ENCODE measurements at places on chromosomes 16 and 17. TPM values are rescaled to one million over a fixed set of nuclear protein-coding genes. Genes with fewer than 3 reads are reported as not detected.

GRCh38 chr17:42055496-42055895 lies 5.1 kb upstream of the C17orf113 start:
- no peak for DNase-seq

DNA sequence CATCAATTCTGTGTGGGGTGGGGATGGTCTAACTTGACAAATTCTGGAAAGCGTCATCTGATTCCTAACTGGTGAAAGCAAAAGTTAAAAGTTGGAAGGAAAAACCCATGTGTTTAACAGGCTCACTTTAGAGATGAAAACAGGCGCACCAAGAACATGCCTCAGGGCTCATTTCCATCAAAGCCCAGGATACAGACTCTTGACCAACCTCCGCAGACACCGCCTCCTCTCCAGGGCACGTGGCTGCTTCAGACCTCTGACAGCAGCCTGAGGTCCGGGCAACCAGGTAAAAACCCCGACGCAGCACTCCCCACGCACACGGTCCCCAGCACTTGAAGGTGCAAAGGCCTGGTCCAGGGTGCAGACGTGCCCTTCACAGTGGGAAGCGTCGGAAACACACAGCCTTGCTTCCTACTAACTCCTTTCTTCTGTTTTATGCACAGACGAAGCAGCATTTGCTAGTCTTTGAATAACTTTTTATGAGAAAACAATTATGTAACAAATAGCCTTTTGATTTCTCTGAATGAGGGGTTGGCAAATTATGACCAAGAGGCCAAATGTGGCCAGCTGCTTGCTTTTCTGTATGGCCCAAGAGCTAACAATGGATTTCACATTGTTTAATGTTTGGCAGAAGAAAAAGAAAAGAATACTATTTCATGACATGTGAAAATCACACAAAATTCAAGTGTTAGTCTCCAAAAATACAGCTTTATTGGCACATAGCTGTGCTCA lies 44.2 kb upstream of the TRAP1 start:
- no peak for DNase-seq

DNA sequence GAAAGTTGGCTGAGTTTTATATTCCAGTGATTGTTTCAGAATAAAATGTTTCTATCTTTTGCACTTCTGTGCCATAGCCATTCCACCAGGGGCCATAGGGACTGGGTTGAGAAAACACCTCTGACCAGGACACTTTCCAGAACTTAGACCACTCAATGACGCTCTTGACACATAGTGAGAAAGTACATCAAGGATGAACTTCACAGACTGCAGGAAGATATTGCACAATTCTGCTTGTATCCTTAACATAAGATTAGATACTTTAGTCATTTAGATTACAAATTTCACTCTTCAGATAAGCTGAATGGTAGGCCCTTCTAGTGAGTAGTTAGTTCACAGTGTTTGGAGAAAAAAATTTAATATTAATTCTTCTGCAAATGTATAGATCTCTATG lies 13.0 kb upstream of the MPHOSPH6 start:
- DNase-seq, result no peak

DNA sequence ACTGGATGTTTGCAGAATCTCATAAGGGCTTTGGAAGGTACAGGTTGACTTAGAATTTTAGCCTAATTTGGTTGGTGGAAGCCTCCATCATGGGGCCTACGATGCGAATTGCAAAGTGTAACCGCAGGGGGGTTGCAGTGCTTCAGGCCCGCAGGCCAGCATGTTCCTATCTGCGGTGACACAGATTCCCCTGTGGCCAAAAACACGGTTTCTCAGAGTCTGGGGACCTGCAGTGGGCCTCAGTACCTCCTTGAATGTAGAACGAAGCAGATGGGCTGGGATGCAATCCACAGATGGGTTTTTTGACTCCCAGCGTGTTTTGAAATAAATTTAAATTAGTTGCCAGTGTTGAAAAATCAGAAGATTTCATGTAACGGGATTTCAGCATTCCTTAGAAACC lies 34.7 kb downstream of the KIAA0513 start:
- DNase-seq, result no peak

DNA sequence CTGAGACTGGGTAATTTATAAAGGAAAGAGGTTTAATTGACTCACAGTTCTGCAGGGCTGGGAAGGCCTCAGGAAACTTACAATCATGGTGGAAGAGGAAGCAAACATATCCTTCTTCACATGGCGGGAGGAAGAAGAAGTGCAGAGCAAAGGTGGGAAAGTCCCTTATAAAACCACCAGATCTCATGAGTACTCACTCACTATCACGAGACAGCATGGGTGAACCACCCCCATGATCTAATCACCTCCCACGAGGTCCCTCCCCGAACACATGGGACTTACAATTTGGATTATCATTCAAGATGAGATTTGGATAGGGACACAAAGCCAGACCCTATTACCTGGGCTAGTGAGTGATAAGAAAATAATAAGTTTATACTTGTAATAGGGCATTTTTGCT lies 70.6 kb upstream of the HS3ST2 start:
- DNase-seq, result no peak

GRCh38 chr17:8918807-8919465 lies 46.6 kb downstream of the PIK3R5 start:
- DNase-seq, result no peak

DNA sequence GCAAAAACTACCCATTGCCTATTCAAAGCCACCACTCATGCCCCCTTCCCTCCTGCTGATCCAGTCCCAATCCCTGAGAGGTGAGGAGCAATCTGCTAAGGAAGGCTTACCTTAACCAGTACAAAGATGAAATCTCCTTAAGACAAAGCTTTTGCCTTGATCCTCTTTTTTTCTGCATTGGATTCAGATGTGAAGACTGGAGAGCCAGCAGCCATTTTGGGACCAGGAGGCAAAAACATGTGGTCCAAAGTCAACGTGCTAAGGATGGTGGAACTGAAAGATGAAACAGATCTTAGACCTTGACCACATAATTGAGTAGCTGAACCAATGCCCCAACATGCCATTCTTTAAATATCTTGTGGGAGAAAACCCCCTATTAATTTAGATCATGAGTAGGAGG lies 171.4 kb downstream of the IRX5 start:
- no peak for DNase-seq

DNA sequence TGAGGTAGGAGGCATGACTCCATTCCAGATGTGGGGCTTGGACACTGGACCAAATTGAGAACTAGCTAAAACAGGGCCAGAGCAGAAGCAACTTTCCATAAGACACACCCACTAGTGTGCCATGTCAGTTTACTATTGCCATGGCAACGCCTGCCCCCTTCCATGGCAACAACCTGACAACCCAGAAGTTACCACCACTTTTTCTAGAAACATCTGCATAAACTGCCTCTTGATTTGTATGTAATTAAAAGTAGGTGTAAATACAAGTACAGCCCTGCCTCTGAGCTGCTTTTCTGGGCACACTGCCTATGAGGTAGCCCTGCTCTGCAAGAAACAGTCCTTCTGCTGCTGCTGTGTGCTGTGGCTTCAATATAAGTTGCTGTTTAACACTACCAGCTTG lies 19.5 kb upstream of the SCNN1B start:
- DNase-seq, result no peak

DNA sequence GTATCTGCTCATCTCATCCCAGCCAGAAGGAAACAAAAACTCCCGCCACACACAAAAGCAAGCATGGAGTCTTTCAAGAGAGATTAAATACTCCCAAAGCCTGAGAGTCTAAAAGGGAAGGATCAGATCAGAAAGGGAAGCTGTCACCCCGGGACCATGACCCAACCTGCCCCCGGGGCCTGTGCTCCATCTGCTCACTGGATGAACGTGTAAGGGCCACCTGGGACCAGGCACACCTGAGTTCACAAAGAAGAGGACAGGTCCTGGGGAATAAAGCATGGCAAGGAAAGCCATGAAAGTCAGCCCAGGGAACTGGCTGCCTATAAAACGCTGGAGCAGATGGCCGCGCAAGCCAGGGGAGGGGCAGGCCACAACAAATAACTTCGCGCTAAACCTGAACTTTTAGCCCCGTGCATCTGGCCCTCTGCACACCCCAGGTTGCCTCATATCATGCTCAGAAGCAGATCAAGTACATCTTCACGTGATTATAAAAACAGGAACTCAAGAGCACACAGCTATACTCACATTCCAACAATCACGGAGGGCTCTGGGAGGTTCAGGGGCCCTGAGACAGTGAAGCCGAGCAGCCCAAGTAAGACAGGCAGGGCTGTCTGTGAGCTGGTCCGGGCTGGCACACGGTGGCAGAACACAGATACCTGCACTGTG lies 3.4 kb downstream of the TMEM11 start:
- no peak for DNase-seq

GRCh38 chr17:44786551-44787081 lies 27.8 kb downstream of the ADAM11 start:
- no peak for DNase-seq

GRCh38 chr16:56202036-56202435 lies 10.7 kb downstream of the GNAO1 start:
- no peak for DNase-seq

GRCh38 chr17:9292561-9292941 lies 271.2 kb downstream of the NTN1 start:
- no peak for DNase-seq

GRCh38 chr17:67931227-67931626 lies 65.0 kb downstream of the C17orf58 start:
- no peak for DNase-seq

DNA sequence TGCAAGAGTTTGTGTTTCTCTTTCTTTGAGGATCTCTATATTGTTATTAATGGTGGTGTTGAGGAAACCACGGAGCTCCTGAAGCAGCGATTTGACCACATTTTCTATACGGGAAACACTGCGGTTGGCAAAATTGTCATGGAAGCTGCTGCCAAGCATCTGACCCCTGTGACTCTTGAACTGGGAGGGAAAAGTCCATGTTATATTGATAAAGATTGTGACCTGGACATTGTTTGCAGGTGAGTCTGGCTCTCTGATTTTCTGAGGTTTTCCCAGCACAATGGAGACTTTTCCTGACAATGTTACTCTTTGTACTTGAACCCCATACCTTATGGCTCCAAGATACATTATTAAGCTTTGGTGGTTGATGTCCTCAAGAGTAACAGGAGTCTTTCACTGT lies 7.8 kb downstream of the ALDH3A2 start:
- DNase-seq, result no peak

DNA sequence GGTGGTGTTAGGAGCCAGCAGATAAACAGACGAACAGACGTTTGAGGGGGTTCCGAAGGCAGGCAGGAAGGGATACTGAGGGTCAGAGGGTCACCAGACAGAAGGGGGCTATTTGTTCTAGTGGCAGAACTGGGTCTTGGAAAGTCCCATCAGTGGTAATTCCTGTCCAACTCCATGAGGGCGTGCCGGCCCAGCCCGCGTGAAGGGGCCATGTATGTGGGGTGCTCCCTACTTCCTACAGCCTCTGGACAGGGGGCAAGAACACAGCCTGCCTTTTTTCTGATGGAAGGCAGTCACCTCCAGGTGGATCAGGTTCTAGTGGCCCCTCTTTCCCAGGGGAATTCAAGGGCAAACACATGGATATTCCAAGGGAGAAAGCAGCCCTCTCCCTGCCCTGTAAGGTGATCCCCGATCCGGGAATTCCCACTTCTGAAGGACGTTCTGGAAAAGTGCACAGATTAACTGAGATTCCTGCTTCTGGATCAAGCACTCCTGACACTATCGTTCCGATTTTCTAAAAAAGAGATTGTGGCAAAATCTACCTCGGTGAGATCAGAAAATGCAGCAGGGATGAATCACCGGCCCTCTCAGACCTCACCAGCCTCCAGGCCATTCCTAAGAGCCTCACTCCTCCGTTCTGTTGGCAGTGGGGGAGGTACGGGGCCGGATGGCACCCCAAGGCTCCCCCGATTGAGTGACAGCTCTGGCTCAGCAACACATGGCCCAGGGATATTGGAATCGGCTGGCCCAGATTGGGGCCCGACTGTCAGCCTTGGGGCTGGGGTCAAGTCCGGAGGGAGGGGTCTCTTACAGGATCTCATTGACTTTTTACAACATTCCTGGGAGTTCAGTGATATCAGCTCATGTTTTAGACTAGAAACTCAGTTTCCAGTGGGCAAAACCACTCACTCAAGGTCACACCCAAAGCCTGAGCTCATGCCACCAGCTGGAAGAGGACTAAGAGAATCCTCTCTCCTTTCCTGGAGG lies 12.4 kb downstream of the STX1B start:
- DNase-seq, result no peak

GRCh38 chr17:1089915-1090314 lies 89.9 kb downstream of the ABR start:
- peak; percentile 87 for DNase-seq

DNA sequence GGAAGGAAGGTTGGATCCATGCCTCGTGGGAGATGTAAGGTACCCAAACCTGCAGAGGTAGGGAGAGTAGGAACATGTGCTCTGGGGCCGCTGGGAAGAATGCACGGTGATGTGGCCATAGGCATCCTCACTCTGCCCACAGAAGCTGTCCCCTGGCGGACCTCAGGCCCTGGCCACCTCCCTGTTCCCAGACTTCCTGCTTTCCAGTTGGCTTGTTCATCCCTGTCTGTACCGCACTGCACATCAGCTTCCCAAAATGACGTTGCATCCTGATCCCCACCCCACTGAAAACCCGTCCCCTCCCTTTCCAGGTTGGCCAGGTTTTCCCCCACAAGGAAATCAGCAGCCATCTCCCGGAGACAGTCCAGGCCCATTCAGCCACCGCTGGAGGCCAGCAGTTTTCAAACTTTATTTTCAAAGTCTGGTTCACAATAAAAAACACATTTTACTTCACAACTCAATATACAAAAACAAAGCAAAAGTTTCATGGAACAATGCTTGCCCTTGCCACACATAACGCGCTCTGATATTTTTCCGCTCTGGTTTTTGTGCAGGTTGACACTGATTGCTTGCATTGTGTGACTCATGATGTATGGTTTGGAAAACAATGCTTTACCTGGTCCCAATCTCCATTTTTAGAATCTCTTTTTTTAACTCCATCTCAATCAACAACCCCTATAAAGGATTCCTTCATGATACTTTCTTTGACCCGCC lies 143.0 kb downstream of the GAS7 start:
- DNase-seq, result no peak

DNA sequence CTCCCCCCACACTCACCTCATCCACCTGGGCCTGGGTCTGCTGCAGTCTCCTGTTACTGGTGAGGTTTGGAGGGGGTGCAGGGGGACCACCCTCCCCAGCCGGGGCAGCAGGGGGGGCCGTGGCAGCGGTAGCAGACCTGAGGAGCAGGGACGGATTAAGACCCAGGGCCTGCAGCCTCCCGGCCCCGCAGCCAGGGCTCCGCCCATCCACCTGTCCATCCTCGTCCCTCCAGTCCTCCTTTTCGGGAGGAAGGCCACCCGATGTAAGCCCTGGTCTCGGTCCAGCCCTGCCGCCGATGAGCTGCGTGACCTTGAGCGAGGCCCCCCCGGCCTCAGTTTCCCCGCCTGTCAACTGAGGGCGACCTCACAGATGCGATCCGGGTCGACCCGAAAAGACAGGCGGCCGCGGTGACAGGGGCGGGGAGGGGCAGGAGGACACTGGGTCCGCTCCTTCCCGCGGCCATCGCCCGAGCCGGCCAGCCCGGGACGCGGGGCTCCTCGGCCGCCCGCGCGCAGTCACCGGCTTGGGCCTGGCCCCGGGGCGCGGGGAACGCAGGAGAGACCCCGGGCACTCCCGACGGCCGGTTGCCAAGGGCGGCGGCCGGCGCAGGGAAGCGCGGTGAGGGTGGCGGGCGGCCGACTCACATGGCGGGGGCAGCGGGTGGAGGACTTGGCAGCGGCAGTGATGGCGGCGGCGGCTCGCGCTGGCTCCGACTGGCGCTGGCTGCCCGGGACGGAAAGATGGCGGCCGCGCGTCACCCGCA lies at the start of gene VAMP2:
Gene VAMP2, minus strand, starts transcription at position 716 of the 764 bp plus-strand sequence. Its CDS starts 69 bp downstream, at position 647.
- DNase-seq, result peak; percentile 89

The CBX8 gene
- 5.8 TPM for total RNA-seq

The TEX19 gene
- not detected for total RNA-seq

The ZNF750 gene
- total RNA-seq, result 4.7 TPM

The COA3 gene
- 54.5 TPM for total RNA-seq

The SEPTIN1 gene
- total RNA-seq, result 6.0 TPM

The HSPB9 gene
- total RNA-seq, result not detected

The KCTD19 gene
- total RNA-seq, result 0.74 TPM

Measured in lower lobe of right lung (tissue), 2 donors.